Thoracic aorta (tissue), 2 donors: ENCODE measurements at places on chromosomes 3 and 15. TPM values are rescaled to one million over a fixed set of nuclear protein-coding genes. Genes with fewer than 3 reads are reported as not detected.

FHIT gene
- total RNA-seq, result 2.0 TPM

SSUH2 gene
- total RNA-seq, result not detected

FSTL1 gene
- total RNA-seq, result 687 TPM

REC114 gene
- total RNA-seq, result not detected

FOXB1 gene
- total RNA-seq, result not detected

DET1 gene
- total RNA-seq, result 8.5 TPM

DNAJA4 gene
- 27.2 TPM for total RNA-seq

CD47 gene
- total RNA-seq, result 80.4 TPM

GAP43 gene
- total RNA-seq, result 6.1 TPM

GABRR3 gene
- total RNA-seq, result not detected

- no peak for DNase-seq
Measured at GRCh38 chr3:17144665-17144993, 259.9 kb downstream of the PLCL2 start.

DNA sequence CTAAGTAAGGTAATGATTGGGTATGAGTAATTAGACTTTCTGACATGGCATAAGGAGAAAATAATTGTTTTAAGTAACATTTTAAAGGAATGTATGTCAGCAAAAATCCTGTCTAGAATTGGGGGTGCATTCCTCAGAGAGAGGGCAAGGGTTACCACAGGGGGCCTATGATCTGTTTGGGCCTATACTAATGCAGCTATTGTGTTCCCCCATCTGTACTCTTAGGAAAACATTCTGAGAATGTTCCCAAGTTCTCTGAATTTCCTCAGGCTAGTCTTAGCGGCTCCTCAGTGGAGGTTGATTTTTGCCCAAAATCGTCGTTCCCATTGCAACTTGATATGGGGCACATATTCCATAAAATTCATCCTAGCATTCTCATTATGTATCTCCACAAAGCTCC lies 1216.4 kb upstream of the GBE1 start:
- DNase-seq, result no peak

DNA sequence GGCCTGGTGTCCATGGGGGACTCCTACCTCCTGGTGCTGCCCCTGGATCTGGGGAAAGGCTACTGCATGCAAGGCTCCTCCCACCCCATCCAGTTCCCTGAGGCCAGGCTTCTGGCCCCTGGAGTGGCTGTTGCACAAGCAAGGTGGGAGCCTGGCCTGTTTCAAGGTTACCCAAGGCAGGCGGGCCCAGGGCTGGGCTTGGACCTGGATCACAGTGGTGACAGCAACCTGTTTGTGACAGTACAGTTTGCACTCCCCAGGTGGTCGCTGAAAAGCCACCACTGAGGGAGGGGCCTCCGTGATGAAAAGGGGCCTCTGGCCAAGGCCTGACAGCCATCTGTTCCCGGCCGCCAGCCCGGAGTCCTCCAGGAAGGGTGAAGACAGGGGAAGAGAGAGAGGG lies 14.4 kb upstream of the KY start:
- DNase-seq, result no peak

DNA sequence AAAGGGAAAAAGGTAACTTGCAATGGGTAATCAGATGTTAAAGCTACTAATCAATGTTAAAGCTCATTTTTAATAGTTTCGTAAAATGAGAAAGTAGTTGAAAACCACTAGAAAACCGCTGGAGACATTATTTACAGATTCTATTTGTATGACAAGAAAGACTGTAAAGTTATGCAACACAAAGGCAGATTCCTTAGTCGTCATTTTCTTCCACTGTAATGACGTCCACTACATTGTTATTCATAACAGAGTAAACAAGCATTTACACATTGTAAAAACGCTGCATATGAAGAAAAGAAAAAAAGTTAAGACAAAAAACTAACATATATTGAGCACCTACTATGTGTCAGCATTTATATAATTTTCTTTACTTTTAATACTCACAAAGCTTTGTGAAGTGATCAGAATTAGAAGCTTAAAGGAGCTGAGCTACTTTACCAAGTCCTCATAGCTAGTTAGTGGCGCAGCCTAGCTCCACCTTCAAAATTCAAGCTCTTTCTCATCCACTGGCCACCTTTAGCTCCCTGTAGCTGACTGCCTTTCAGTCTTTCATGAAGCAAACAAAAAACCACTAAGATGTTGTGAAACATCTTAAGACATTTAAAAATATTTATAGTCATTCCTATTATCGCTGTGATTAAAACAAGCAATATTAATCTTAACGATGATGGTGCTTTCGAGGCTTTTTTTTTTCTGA lies 100.1 kb upstream of the CDIN1 start:
- no peak for DNase-seq

DNA sequence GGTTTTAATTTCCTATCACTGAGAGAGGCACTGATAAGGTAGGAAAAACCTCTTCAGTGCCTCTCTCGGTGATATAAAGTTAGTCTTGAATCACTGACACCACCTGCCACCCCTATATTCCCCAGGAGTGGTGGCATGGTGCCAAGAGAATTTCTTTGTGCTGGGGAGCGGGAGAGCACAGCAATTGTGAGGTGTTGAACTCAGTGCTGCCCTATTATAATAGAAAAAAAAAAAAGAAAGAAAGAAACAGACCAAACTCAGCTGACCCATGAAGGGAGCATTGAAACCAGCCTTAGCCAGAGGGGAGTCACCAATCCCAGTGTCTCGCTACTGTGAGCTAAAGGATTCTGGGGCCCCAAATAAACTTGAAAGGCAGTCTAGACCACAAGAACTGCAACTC lies 201.4 kb upstream of the STT3B start:
- no peak for DNase-seq

- DNase-seq, result no peak
Measured at GRCh38 chr3:14166877-14167603, 11.4 kb downstream of the XPC start.

GRCh38 chr3:125403789-125404188 lies 28.7 kb upstream of the ZNF148 start:
- no peak for DNase-seq

DNA sequence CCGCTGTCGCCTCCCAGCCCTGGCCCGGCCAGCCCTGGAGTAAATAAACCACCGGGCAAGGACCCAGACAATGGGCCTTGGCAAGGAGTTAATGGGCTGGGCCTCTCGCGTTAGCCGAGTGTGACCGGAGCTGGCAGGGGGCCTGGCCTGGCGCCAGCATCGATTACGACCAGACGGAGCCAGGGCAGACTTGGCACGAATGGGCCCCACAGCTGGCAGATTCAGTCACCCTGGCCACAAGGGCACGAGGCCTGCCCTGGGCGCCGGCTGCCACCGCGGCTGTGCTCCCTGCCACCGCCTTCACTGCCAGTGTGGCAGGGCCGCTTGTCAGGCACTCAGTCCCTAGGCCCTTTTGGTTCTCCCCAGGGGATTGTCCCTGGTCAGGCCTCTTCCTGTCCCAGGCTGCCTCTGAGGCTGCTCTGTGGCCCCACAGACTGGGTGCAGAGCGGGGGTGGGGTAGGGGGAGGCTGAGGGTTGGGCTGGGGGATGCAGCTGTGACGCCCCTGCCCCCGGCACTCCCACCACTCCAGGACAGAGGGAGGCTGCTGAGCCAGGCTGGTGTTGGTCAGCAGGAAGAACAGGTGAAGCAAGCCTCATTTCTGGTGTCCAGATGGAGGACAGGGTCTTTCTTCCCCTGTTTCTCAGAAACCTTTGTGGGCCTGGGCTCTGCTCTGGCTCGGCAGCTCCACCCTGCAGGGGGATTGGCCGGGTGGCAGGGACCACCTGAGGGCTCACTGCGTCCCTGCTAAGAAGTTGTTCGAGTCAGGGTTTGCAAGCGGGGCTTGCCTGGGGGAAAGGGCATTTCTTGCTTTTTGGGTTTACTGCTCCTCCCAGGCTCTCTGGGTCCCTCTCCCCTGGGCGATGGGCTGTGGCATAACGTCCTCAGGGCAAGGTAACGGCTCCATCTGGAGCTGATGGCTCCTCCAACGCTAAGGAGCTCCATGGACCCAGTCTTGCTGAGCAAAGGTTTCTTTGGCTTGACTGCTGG lies 30.5 kb upstream of the SRP14 start:
- DNase-seq, result peak; percentile 80

DNA sequence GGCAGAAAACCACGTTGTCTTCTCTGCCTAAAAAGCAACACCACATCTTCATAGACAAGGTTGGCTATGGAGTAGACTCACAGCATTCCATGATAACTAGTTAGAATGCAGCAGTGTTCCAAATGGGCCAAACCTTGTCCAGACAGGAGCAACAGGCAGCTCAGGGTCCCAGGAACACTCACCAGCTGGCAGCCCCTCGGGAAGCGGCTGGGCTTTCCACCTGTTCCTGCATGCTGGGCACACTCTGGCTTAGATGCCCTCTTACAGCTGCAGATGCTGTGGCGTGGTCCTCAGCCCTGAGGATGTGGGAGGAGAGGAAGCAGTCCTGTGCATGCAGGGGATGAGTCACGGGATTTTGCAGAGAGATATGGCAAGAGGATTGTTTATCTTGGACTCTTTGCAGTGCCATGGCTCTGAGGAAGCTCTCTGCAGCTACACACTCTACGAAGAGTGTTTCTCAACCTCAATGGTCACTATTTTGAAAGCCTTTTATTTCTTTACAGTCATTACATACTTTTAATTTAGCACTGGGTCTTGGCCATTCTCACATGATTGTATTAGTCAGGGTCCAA lies 11.3 kb downstream of the NRROS start:
- DNase-seq, result no peak

- no peak for DNase-seq
Measured at GRCh38 chr3:150345021-150345538, 63.0 kb upstream of the TSC22D2 start.

DNA sequence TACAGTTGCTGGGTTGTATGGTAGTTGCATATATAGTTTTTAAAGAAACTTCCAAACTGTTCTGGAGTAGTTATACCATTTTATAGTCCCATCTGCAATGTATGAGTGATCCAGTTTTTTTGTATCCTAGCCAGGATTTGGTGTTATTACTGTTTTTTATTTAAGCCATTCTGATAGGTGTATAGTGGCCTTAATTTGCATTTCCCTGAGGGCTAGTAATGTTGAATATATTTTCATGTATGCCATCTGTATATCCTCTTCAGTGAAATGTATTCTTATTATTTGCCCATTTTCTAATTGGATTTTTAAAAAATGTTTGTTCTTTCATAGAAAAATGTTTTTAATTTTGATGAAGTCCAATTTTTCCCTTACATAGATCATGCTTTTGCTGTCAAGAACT lies 29.2 kb downstream of the PXK start:
- no peak for DNase-seq

DNA sequence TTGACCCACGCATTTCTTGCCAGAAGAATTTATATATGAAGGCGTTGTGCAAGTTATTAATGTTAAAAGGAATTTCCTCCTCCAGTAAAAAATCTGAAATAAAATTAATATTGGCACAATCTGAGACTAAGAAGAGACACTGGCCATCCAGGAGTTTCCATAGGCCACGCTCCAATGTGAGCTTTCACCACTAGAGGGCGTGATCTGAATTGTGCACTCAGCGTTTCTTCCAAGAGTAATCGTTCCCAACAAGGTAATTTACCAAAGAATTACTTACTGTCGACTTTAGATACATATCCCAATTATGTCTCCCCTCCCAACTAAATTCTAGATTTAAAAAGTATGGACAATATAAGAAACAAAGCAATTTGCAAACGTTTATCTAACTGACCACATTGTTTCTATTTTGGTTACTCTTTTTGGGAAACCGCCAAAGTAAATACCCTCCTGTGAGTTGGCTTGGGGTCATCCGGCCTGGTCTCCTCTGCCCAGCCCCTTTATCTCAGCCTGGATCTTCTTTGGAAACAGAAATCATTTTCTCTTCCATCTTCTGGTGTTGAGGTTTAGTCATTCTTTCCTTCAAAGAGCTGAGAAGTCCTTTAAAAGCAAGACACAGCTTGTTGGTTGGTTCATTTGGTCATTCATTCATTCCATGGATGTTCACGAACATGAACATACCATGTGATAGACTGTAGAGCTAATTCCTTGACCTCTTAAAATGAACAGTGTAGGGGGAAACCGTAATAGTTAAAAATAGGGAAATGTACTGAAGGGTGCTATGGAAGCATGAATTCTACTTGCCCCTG lies 26.2 kb downstream of the POLR2M start:
- no peak for DNase-seq

DNA sequence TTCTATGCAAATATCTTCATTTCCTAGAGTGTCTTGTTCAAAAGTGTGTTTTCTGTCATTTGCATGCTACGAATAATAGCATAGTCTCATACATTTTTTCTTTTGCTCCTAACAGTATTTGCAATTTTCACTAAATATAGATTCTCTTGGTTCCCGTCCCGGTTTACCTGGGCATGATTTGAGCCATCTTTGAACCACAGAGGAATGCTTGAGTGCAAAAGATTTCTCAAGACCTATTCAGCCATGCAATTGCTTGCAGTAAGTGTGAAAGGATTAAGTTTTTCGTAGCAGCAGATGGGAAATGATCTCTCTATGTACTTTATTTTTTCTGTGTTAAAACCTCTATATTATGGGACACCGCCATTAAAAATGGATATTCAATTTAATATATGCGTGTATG lies 733.0 kb downstream of the ZPLD1 start:
- no peak for DNase-seq

- no peak for DNase-seq
Measured at GRCh38 chr3:73225991-73226390, 164.5 kb downstream of the EBLN2 start.

DNA sequence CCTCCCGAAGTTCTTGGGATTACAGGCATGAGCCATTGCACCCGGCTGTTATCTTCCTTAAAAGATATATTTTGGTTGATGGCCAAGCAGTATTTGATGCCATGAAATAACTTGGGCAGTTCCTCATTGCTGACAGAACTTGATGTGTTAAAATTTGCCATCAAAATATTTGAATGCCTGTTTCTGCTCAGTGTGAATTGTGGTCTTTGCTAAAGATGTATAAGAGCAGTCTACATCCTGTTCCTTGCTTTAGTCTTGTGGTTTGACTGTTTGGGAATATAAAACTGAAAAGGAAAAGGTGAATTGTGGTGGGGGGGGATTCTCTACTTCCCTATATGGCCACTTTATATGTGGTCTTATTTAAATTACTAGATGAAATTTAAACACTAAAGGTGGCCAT lies 14.0 kb downstream of the TRIM71 start:
- DNase-seq, result no peak

- no peak for DNase-seq
Measured at GRCh38 chr15:76062286-76062685, 2.5 kb downstream of the TMEM266 start.

- no peak for DNase-seq
Measured at GRCh38 chr3:86890741-86891396, 100.1 kb downstream of the VGLL3 start.

- DNase-seq, result no peak
Measured at GRCh38 chr15:73934281-73934680, 8.0 kb downstream of the LOXL1 start.

DNA sequence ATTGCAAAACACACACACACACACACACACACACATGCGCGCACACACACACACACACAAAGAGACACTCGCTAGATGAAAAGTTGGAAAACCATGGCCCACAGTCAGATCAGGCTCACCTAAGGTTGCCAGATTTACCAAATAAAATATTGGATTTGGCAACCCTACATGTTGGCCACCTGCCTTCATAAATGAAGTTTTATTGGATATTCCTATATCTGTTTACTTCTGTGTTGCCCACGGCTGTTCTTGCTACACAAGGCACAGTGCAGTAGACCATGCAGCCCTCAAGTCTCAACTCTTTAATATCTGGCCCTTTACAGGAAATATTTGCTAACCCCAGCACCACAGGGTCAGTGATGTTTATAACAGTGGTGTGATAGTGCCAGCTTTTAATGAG lies 445.0 kb upstream of the PROK2 start:
- DNase-seq, result no peak
